ENCODE measurements at places on chromosomes 4 and X.

DNA sequence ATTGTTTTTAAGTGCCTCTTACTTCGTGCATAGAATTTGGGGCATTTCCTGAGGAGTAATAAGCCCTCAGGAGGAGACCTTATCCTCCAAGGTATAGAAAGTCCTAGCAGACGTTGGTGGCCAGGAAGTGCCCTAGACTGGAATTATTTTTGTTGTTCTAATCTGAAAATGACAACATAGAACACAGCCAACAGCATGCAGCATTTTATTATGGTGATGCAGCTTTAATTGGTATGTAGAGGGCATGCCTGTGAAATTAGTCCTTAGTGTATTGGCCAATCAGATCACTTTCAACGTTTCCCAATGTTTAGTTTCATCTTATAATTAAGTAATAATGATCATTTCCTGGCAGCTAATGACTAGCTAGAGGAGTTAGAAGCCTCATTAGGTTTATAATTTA is 199.2 kb downstream of the SHROOM3 start:
- DNase-seq = no peak

GRCh38 chr4:111761531-111761930 is 383.7 kb upstream of the FAM241A start:
- DNase-seq = no peak

DNA sequence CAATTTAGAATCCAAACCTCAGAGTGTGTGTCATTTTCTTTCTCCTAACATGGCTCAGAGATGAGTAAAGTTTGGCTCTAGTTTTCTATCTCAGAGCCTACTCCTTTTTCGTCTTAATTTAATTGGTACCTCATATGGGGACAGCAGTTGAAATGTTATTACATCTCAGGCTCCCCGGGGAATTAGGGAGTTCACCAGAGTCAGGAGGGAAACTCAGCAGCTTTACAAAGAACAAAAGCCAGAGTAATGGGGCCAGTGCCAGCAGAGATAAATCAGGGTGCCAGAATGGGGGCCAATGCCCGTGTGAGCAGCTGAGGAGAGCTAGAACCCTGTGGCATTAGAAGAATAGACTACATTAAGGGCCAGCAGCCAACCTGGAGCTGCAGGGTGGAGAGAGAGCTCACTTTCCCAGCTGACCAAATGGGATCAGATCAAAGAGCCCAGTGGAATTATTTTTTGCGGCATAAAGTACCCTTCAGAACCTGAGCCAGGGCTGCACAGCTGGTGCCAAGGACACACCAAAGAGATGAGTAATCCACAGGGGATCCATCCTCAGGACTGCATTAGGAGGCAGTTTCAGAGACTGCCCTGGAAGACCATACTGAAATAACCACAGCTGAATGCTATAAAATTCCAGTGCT is 207.1 kb upstream of the DKK2 start:
- no peak for DNase-seq

DNA sequence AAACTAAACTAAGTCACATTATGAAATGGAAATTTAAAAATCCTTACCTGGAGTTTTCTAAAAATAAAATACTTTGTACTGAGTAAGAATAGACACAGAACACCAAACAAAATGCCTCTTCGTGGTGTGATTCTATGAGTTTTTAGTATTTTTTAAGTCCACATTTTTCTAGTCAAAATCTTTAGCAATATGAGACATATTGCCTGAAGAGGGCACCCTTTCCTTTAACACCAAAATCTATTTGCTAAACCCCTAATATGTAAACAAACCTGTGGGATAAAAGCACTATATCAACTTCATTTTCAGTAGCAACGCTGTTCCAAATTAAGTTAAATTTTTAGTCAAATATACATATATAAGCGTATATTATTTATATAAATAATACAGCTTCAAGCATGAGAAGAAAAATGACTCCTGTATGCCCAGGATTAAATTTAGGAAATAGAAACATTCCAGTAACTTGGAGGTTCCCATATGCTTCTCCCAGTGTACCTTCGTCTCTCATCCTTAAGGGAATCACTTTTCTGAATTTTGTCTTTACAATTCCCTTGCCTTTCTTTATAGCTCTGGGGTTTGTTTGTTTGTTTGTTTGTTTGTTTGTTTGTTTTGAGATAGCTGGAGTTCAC is 23.0 kb upstream of the PGM2 start:
- DNase-seq = no peak

- no peak for DNase-seq
These were observed 157.7 kb downstream of the SPANXN1 start for GRCh38 chrX:145405012-145405411.

- DNase-seq = no peak
These were observed 567.7 kb downstream of the MAGEB5 start for GRCh38 chrX:26783512-26784225.

DNA sequence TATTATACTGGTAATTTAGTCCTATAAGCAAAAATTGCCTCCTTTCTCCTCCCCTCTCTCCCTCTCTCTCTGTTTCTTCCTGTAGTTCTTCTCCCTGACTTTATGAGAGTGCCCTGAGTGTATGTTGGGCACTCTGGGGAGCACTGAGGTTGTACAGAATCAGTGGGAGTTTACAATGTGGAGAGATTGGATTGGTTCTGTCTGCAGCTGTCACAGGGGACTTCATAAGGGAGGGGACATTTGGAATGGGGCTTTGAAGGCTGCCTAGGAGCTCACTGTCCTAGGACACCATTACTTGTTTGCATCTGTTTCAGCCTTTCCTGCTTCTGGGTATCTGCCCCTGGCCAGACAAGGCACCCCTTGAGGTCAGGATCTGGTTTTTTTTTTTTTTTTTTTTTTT is 22.9 kb downstream of the SH3TC1 start:
- no peak for DNase-seq

DNA sequence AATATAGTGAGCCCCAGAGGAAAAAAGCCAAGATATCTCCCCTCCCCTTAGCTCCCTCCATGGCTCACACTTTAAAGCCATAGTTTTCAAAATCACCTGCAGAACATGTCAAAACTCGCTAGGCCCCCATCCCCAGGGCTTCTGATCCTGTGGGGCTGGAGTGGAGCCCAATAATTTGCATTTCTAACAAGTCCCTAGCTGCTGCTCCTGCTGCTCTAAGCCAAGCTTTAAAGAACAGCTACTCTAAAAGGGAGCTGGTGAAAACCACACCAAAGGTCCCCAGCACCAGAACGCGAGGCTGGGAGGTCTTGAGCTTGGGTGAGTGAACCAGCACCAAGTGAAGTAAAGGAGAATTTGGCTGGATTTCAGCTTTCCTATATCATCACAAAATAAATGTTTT is 237.1 kb downstream of the ZNF674 start:
- DNase-seq = no peak

DNA sequence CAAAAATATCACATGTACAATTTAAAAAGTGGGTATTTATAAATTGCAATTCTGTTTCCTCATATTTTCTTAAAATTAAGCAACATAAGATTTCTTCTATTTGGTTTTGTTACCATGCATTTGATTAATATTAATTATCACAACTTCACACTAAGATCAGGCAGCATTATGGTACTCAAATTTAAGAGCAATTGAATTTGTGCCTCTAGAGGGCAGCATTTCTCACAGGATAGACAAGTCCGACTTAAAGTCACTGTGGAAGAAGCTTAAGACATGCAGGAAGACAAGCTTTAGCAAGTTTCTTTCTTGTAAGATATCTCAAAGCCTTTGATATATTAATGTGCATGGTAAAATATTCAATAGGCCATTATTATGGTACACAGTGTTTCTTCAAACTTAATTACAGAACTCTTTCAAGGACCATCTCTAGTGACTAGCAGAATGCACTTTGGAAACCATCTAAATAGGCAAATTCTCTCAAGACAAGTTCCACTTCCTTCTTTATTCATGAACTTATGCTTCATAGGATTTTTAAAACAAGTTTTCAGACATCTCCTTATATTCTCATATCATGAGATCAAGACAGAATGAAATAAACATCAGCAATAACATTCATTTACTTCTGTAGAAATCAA is 35.0 kb downstream of the FBXW7 start:
- peak; percentile 10 for DNase-seq

DNA sequence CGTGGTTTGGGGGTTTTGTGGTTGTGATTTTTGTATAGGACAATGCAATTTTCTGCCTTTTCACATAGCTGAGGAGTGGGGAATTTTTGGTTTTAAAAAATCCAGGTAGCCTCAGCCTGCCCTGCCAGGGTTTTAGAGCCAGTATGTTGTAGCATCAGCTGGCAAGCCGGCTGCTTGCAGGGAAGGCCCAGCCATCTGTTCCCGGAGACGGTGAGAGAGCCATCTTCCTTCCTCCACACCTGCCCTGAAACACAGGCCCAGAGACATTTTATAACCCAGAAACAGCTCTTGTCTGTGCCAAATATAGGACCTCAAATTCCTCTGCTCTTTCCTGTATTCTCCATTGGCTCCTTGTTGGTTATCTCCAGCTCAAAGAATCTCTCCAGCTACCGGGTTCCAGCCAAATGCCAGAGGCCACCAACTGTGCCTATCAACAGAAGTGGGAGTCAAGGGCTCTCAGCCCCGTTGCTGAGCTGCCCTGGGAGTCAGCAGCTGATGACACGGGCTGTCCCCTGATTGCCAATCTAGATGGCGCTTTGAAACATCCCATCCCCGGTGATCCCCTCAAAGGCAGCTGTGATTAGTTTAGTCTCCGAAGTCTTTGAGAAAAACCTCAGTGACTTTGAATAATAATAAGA is 595.2 kb downstream of the MID1IP1 start:
- DNase-seq = no peak

DNA sequence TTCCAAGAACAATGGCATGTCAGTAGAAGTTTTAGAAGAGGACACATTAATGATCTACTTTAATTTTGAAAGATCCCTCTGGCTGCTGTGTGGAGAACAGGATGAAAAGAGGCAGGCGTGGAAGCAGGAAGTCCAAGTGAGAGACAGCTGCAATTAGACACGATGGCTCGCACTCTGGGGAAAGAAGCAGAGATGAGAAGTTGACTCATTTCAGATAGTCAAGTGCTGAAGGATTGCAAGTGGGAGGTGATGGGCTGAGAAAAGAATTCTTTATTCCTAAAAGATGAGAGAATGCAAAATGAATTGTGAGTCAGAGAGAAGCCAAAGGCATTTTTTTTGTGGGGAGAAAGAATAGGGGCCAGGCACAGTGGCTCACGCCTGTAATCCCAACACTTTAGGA is 16.5 kb downstream of the RXFP1 start:
- DNase-seq = no peak

GRCh38 chr4:80875642-80876041 is 154.9 kb upstream of the BMP3 start:
- no peak for DNase-seq

GRCh38 chr4:159444678-159445077 is 341.8 kb downstream of the RAPGEF2 start:
- no peak for DNase-seq

DNA sequence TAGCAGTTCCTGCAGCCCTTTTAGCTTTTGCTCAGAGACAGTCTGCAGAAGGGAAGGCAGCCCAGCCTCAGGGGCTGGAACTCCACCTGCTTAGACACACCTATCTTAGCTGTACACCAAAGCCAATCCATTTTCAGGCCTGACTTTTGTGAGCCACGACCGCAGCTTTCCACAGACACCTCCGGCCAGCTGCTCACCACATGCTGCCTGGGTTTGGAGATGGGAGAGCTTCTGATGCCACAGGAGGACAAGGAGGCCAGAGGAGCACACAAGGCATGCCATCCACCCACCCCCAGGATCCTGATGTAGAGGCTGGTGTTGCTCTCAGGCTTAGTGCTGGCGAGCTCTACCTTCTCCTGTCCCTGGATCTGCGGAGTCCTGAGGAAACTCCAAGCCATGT is 141.8 kb upstream of the NALF2 start:
- DNase-seq = no peak

DNA sequence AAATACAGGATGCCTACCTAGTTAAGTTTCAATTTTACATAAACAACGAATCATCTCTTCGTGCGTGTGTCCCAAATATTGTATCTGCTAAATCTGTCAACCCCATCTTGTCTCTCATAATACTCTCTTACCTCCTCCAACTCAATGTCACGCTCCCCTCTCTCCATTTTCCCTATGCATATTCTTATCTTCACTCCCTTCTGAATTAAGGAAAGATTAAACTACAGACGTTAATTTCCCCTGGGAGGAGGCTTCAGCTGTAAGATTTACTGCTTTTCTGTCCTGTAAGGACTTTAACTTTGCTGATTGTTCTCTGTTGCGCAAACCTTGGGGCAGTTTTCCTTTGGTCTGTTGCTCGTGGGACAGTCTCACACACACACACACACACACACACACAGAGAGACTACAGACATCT is 455 bp upstream of the ABCB7 start:
- DNase-seq = no peak

- no peak for DNase-seq
These were observed 13.0 kb upstream of the ELF2 start for GRCh38 chr4:139189972-139190371.

GRCh38 chr4:154478128-154478527 is 13.5 kb downstream of the DCHS2 start:
- no peak for DNase-seq

- DNase-seq = no peak
These were observed 47.7 kb upstream of the ADGRL3 start for GRCh38 chr4:61152433-61152832.

DNA sequence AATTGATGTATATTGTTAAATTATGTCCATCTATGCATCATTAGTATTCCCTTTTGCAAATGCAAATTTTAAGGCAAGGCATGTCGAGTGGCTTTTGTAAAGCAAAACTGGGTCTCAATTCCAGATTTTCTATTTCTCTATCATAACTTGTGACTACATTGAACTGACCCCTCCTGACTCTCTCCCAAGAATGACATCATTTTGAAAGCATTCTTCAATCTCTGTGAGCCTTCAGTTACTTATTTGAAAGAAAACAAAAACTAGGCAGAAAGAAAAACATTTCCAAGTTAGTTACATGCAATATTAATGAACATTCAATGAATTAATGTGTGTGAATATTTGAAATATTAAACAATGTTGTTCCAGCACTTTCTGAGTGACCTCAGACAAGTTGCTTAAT is 314.3 kb upstream of the CLNK start:
- no peak for DNase-seq

DNA sequence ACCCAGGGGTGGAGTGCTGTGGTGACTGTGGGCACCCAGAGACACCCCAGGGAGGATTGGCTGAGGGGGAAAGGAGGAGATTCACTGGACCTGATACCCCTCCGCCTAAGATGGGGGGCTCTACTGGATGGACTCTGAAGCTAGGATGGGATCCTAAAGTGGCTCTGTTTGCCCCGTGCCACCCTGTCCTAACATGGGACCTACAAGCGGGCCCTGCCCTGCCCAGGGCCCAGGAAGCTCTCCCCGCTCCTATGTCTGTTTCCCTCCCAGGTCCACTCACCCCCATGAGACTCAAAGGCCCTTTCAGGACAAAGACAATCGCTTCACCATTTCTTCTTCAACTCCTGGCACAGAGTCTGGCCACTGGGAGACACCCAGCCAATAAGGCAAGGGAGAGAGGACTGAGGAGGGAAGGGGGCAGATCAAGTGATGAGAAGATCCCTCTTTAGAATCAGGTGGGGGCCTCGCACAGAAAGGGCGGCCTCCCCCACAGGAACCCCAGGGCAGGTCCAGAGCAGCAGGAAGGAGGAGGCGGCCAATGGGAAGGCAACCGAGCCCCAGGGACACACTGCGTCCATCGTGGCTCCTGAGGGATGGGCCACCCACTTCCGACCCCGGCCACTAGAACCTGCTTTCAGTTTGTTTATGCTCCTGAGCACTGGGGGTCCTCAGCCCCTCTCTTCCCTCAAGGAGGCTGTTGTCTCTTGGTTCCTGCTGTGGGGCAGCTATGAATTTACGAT is 155.4 kb downstream of the AFAP1 start:
- DNase-seq = no peak

- DNase-seq = no peak
These were observed 272.8 kb upstream of the EPHA5 start for GRCh38 chr4:65943076-65943475.
